ENCODE measurements at places on chromosomes 7 and 10.

GRCh38 chr10:6177880-6178281 is 24.9 kb upstream of the PFKFB3 start:
- DNase-seq: no peak

DNA sequence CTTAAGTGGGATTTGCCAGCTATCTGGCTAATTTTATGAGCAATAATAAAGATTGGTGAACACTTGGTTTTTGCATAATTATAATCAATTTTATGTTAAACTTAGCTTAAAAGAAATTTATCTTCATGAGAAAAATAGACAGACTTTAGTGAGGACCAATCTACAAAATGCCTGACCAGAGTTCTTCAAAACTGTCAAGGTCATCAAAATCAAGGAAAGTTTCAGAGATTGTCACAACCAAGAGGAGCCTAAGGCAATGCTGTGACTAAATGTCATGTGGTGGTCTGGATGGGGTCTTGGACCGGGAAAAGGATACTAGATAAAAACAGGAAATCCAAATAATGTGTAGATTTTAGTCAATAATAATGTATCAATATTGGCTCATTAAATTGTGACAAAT is 17.7 kb upstream of the FAM170B start:
- DNase-seq: no peak

DNA sequence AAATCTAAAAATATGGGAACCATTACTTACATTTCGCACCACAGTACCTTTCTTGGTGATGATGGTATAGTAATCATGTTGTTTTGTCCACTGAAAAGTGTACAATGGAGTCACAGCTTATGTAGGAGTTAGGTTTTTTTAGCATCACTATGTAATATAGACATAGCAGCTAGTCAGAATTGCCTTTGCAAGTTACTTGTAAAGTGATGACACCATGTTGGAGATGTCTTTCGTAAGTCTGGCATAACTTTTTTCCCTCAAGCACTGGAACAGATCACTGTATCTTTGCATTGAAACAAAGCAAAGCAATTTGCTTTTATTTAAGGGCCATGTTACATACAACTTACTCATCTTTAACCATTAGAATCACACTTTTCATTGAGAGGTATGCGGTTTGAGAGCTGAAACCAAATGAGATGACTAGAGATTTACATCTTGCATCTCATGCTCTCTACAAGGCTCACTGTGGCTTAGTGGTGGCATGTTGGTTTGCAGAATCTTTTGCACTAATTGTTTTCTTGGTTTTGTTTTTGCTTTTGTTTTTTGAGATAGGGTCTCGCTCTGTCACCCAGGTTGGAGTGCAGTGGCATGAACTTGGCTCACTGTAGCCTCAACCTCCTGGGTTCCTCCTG is 18.3 kb downstream of the UBN2 start:
- no peak for DNase-seq

GRCh38 chr10:2145491-2145890 is 408.2 kb upstream of the ADARB2 start:
- no peak for DNase-seq

DNA sequence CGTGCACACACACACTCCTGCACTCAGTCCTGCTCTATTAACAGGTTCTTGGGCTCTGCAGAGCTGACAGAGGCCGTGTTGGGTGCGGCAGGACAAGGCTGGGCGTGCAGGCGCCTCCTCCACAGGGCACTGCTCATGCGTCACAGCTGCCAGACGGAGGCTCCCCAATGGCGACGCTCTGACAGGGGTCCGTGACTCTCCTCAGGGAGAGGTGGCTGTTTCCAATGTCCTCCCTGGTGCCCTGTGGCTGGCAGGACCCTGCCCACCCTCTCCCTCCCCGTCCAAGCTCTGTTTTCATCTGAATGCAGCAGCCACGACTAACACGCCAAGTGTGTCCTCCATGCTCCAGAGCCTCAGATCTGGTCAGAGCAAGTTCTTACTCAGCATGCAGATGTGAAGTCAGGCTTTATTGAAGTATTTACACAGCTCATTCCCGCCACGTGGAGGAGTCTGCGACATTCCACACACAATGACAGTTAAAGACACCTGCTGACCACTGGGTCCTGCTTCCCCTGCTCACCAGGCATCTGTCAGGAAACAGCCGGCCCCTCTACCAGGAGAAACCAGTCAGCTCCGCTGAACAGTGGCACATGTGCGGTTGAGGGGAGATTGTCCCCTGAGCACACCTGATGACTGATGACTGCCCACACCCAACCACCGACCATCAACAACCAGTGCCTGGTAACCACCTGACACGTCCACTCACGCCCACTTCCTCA is 116.7 kb downstream of the VIPR2 start:
- peak; percentile 57 for DNase-seq

DNA sequence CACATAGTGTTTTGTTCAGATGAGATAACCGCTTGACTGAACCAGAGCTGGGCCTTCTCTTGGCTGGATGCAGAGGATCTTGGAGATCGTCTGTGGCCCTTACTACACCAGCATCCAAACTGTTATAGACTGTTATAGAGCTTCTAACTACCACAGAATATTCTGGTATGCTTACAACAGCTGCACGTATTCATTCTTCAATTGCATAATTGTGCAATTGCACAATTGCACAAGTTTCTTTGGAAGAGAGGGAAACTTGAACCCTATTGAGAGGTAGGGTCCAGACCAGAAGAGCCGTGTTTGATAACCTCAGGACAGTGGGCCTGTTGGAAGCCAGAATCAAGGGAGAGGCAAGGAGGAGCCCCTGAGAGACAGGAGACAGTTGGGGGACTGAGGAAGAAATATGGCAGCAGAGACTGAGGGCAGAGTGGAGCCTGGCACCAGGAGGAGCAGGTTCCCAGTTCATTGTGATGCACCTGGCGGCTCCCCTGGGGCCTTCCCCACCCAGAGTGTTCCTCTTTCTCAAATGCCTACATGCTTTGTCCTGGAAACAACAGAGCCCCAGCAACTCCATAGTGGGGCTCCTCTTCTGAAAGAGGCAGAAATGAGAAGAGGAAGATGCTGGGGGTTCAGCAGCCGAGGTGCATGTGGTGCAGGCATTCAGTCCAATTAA is 64.1 kb downstream of the PTPRZ1 start:
- no peak for DNase-seq

DNA sequence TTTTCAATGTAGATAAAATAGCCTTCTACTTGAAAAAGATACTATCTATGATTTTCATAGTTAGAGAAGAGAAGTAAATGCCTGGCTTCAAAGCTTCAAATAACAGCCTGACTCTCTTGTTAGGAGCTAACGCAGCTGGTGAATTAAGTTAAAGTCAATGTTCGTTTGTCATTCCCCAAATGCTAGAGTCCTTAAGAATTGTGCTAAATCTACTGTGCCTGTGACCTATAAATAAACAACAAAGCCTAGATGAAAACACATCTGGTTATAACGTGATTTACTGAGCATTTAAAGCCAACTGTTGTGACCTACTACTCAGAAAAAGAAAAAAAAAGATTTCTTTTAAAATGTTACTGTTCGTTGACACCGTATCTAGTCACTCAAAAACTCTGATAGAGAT is 134.7 kb downstream of the POLR1F start:
- DNase-seq: no peak

GRCh38 chr10:28685717-28686116 is 8.4 kb downstream of the BAMBI start:
- DNase-seq: no peak

DNA sequence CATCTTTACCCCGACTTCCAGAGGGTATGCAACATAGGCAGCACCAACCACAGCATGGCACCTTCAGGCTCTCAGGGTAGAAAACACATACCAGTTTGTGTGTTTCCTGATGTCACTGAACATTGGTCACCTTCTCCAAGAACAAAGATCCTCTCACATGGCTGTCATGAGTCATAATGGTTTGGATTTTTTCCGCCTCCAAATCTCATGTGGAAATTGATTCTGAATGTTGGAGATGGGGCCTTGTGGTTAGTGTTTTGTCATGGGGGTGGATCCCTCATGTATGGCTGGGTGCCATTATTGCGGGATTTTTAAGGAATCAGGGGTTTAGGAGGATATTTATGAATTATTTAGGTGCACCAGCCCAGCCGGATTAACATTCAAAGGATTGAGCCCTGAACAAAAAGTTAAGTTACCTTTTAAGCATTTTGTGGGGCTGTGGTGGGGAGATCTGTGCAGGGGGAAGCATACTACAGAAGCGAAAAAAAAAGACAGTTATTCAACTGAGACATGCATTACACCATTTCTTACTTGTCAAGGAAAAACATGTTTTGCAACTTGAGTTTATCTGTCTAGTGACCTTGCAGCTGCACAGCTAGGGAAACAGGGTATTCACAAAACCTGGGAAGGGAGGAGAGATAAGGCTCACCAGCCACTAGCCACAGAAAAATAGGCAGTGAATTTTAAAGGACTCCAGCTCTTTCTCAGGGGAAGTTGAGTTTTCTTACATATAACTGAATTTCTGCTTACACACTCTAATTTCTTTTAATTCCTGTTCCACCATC is 774.1 kb upstream of the AUTS2 start:
- no peak for DNase-seq

DNA sequence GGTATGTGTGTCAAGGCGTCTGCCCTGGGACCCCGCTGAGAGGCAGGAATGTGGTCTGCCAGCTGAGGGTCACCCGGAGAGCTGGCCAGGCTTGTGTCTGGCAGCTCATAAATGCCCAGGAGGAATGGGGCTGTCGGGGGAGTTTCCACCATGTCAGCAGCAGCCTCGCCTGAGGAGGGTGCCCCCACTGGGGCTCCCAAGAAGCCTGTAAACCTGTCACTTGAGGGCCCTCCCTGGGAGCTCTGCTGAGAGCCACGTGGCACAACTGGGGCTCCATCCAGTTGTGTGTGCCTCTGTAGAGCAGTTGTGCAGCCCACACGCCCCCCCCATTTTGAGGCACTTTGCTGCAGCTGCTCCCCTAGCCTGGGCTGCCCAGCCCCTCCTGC is 70.6 kb downstream of the NEURL1 start:
- no peak for DNase-seq

DNA sequence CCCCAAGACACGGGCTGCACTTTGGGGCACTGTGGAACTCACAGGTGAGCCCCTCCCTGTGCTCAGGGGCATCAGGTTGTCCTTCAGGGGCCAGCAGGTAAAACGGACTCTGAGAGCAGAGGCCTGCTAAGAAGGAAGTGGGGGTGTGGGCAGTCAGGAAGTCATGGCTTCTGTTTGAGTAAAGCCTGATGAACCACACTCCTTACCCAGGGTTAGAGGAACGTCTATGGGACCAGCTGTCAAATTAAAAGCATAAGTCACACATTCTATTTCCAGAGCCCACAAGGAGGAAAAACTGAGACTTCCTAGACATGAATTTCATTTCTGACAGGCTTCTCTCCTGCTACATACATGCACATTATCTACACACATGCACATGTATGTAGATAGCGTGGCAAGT is 616.4 kb downstream of the SDK1 start:
- no peak for DNase-seq

DNA sequence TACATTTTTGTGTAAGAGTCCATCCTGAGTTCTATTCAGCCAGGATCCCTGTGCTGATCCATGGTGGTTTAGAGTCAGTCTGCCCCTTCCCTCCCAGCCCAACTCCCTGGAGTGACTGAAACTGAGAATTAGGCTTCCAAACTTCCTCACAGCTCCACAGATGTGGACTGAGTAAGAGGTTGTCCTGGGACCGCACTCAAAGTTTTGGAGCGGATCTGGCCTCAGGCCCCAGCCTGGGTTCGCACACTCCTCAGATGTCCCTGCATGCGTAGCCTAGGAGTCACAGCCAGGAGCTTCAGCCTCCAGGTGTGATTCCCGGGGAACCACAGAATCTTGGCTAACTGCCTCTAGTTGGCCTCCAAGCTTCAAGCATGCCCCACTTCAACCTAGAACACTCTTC is 218.1 kb downstream of the C7orf25 start:
- no peak for DNase-seq

GRCh38 chr7:7104314-7104698 is 78.0 kb upstream of the C1GALT1 start:
- DNase-seq: no peak

GRCh38 chr10:58575491-58575890 is 62.8 kb downstream of the BICC1 start:
- DNase-seq: no peak

DNA sequence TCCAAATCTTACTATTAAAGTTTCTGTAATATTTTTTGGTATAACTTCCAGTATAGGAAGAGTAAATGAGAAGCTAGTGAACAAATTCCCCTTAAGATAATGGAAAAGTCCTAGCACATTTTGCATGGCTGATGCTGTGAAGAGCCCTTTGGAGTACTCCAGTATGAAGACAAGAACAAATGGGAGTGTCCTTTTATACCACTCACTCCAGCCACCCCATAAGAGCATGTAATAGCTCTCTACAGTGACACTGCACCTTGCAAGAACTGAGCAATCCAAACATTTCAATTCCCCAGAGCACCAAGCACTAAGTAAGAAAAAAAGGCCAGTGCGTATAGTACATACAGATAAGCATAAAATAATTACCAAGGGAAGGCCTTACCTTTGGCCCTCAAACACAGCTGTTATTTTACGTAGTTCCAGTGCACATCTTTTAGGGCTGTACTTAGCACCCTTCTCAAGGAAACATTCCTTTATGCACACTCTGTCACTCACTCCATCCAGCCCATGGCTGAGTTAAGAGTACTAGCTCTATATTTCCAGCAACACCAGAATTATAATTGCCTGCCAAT is 135.4 kb downstream of the ST7 start:
- no peak for DNase-seq

DNA sequence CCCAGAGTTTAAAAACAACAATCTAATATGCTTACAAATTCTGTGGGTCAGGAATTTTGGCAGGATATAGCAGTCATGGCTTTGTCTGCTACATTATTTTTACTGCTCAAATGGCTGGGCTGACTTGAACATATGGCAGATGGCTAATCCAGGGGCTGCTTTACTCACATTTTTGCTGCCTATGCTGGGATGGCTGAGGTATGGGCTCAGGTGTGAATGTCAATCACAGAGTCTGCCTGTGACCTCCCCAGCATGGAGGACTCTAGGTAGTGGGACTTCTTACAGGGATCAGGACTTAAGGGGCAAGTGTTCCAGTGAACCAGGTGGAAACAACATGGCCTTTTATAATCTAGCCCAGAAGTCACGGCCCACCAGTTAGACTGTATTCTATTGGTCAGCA is 4.4 kb upstream of the FKBP9 start:
- DNase-seq: no peak

GRCh38 chr10:10564081-10564794 is 453.4 kb upstream of the CELF2 start:
- DNase-seq: no peak

GRCh38 chr7:113392841-113393540 is 274.6 kb upstream of the SMIM30 start:
- DNase-seq: no peak

DNA sequence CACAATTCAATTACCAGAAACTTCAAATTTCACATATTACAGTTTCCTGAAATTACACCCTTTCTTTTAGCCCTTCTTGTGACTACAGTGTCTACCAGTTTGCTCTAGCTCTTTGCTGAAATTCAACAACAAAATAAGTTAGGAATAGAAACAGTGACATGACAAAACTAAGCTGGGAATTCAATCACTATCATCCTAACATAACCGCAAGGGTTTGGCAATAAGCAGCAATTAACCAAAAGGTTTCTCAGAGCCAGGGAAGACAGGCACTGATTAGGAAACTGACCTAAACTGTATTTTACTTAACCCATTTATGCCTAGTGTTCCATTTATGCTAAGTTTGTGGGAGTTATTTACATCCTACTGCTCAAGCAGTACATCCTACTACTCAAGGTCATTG is 31.3 kb downstream of the HIBADH start:
- DNase-seq: no peak
